Liver (tissue), 10 donors: ENCODE measurements at places on chromosomes 12 and 14. TPM values are rescaled to one million over a fixed set of nuclear protein-coding genes. Genes with fewer than 3 reads are reported as not detected.

Gene SYCP3
- not detected for total RNA-seq

Gene CCDC175
- total RNA-seq, result not detected

Gene CCDC196
- not detected for total RNA-seq

Gene MMP17
- 0.37 TPM for total RNA-seq

Gene STAB2
- total RNA-seq, result 42.6 TPM

Gene BCL11B
- total RNA-seq, result 0.23 TPM

Gene TMPRSS12
- not detected for total RNA-seq

Gene SCNN1A
- 7.7 TPM for total RNA-seq

Gene KRT79
- not detected for total RNA-seq

Gene CISTR
- not detected for total RNA-seq

Gene DDN
- not detected for total RNA-seq

Gene GCH1
- total RNA-seq, result 60.0 TPM

Gene SPX
- 0.25 TPM for total RNA-seq

Gene PRKCH
- total RNA-seq, result 9.3 TPM

Gene TAC3
- total RNA-seq, result not detected

Gene BRMS1L
- total RNA-seq, result 2.7 TPM

Gene KRT75
- not detected for total RNA-seq

Gene AGAP2
- total RNA-seq, result 1.7 TPM

Gene SLC15A5
- total RNA-seq, result not detected

Gene KRT71
- total RNA-seq, result not detected

Gene TMEM233
- total RNA-seq, result 0.17 TPM

Gene TEX52
- total RNA-seq, result not detected

Gene ANHX
- total RNA-seq, result not detected

Gene ADGRD1
- total RNA-seq, result 7.1 TPM

Gene FBLN5
- total RNA-seq, result 18.7 TPM

Gene BCAT1
- total RNA-seq, result 1.3 TPM

Gene P2RX2
- not detected for total RNA-seq

Gene PLXNC1
- 12.0 TPM for total RNA-seq

Gene CCT2
- 79.4 TPM for total RNA-seq

Gene CYP27B1
- total RNA-seq, result 0.05 TPM

Gene MMP14
- total RNA-seq, result 7.6 TPM

Gene OR4E2
- not detected for total RNA-seq

Gene CLEC1A
- 2.1 TPM for total RNA-seq
